H4 (cell line): ENCODE measurements at places on chromosomes 12 and 14. TPM values are rescaled to one million over a fixed set of nuclear protein-coding genes. Genes with fewer than 3 reads are reported as not detected.

Gene KRT78
- total RNA-seq: not detected in 2 replicates

Gene PIANP
- total RNA-seq: not detected in 2 replicates

Gene MYO1H
- total RNA-seq: not detected in 2 replicates

Gene CELA1
- not detected in 2 replicates for total RNA-seq

Gene PTPRQ
- 0.02 TPM in 1 of 2 replicates, not detected in the other for total RNA-seq

DNA sequence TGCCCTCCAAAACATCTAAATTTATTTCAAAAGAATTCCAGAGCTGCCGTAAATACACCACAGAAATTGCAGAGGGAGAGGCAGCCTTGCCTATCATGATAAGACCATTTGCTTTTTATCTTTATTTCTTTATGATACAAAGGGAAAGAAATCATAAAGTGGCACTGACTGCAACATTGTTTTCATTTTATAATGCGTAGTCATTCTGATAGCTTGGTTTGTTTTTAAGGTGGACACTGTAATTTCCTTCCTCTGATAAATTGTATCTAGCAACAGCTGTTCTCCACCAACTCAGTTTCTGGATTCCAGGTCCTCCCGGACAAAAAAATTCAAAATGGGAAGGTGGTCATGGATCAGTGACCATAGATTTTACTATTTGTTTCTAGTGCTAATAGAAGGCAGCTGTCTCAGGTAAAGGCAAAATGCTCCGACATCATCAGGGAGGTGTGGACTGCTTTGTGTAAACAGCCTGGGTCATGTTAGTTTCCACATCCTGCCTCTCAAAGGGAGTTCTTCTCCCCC, 623 bp upstream of the TSPAN8 start:
- DNase-seq: peak; percentile 12

GRCh38 chr14:100041271-100041670, 24.0 kb upstream of the EVL start:
- DNase-seq: no peak

DNA sequence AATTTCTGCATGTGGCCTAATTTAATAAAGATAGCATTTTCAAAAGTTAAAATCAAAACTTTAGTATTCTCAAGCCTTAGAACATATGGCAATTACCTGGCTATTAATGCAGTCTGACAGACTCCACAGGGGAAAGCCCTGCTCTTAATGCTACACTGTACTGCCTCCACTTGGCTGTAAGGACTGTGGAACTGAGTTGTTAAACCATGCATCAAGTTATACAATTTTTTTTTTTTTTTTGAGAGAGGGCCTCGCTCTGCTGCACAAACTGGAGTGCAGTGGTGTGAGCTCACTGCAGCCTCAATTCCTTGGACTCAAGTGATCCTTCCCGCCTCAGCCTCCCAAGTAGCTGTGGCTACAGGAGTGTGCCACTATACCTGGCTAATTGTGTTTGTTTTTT, 19.0 kb upstream of the NDUFA12 start:
- no peak for DNase-seq

DNA sequence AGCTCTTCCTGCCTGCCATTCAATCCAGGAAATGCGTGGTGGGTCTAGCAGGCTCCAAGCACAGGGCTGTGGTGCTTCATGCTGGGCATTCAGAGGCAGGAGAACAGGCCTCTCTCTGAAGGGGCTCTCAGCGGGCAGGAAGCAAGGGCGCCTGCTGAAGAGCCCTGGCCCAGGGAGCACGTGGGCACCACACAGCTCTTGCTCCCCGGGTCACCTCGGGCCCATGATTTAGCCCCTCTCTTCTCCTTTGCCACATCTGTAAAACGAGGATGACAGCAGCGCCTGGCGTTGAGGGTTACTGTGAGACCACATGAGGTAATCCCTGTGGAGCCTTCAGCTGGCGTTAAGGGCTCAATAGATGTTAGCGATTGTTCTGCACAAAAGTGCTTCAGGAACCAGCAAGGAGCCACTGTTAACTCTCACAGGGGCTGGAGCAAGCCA, 37.6 kb upstream of the SPTLC2 start:
- no peak for DNase-seq

DNA sequence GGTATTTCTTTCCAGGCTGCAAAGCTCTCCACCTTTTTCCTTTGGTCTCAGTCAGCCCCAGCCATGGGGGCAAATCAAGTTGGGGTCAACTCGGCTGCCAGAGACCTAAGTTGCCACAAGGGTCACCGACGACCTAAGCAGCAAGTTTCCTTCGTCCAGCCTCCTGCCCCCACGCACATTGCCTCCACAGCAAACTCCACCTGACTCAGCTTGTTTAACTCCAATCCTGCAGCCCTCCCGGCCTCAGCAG, 767 bp upstream of the KCNMB4 start:
- DNase-seq: no peak

DNA sequence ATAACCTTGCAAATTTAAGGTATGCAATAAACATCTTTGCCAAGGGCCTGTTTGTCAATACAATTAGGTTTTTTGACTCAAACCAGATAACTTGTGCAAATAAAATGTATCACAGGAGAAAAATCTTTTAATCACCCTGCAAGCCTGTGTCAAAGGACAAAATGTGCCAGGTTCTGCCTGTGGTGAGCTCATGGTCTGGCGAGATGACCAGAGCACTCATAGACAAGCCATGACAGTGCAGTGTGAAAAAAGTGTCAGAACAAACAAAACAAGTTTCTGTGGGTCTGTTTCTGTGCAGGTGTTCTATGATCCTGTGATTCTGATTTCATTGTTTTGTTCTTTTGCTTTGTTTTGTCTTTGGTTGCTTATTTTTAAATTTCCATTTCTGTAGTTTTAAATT, 847.2 kb downstream of the VRK1 start:
- no peak for DNase-seq

DNA sequence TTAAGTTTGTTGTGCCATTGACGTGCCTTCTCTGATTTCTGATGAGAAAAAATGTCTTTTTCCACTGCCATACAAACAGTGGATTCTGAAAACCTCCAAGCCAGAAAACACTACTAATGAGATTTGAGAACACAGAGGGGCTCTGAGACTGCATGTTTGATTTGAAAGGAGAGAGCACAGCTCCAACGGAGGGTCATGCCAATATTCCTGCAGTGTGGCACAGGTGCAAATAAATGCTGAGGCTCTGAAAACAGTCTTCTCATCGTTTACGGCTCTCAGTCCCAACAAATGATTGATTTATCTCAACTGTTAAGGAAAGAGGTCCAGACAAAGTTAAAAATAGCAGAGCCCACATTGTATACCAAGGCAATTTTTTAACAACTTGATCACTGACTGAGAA, 128.7 kb downstream of the KCNH5 start:
- no peak for DNase-seq

GRCh38 chr12:805022-805632, 52.7 kb downstream of the WNK1 start:
- no peak for DNase-seq

DNA sequence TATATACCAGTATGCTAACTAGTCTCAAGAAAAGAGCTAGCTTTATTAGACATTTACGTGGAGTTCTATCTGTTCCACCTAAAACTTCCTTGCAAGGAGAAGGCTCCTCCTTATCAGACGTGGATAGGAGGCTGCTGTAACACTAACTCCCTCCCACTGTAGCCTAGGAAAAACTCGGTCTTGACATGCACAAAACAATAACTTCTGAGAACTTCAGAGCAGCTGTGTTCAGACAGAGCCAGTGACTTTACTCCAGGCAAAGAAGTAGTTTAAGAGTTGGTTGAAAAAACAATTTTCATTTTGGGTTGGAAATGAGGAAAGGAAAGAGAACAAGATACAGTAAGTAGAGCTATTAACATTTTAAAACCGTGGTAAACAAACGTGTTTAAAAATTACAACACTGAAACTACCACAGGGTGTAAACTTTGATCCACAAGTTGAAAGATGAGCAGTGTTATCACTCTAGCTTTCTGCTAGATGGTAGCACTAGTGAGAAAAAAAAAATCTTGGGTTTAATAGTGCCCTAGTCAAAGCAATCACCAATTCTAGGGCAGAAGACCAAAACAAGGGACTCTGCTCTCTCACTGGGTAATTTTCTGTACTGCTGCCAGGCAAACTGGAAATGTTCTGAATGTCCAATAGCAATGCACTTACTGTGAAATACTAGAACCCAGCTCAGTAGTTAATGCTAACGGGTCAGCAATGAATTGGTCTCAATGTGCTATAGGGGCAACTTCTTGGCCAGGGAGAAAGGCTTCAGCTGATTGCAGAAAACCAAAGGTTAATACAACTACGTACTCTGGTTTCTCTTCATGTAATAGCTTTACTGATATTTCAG, 2.4 kb downstream of the ATF7 start:
- DNase-seq: no peak
